ENCODE measurements at places on chromosomes 11 and 22. TPM values are rescaled to one million over a fixed set of nuclear protein-coding genes. Genes with fewer than 3 reads are reported as not detected.

DNA sequence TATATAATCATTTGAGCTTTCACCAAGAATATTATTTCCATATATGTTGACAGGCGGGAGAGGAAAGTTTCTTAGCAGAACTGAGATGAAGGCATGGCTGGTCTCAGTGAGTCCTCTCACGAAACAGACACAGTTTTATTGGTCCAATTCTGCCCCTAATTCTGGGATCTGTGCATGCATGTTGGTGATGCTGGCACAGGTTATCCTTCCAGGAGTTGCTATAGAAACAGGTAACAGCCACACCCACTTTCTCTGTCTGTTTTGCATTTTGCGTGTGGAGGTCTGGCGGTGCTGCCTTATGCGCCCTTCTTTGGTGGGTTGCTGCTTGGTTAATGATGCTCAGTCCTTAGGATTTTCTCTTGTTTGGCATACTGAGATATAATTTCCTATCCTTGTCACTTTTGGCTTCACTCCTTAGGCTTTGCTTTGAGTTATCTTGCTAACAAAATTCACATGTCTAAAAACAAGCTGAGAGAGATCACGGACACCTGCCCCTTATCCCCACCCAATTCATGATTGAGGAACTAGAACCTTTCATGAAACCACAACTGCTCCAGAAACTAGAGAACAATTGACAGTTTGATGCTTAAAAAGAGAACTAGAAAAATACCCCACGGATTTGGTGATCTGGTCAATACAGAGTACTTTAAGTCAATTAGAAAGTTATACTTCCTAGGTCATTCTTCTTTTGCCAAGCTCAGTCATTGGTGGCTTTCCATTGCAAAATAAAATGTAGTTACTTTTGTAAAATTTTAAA, 189.3 kb downstream of the FAT3 start:
- no peak for DNase-seq

DNA sequence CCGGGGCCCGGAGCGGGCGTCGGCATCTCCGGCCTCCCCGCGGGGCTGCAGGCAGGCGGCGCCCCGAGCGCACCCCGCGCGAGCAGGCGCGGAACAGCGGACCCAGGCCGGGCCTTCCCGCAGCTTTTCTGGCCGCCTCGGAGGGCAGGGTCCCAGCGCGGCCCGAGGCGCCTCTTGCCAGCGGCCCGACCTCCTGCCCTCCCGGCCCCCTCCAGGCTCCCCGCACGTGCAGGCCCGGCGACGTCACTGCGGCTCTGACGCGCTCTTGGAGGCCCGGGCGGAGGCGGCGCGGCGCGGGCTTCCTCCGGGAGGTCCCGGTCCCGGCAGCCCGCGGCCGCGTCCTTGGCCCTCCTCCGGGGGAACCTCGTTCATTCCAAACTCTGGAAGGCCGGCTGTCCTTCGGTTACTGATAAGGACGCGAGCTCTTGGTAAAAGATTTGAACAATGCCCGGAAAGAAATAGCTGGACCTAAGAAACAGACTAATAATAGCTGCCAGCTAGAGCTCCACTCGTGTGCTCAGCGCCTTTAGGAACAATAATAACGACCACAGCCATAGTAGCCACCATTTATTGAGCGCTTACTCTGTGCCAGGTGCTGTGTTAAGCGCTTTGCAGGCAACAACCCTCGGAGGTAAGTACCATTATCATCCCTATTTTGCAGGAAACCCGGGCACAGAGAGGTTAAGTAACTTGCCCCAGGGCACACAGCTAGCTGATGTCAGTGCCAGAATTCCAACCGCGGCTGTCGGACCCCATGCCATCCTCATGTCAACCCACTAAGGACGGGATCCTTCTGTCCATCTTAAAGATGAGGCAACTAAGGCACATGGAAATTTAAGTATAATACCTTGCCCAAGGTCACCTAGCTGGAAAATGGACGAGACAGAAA, 39.1 kb upstream of the CREB3L1 start:
- no peak for DNase-seq

DNA sequence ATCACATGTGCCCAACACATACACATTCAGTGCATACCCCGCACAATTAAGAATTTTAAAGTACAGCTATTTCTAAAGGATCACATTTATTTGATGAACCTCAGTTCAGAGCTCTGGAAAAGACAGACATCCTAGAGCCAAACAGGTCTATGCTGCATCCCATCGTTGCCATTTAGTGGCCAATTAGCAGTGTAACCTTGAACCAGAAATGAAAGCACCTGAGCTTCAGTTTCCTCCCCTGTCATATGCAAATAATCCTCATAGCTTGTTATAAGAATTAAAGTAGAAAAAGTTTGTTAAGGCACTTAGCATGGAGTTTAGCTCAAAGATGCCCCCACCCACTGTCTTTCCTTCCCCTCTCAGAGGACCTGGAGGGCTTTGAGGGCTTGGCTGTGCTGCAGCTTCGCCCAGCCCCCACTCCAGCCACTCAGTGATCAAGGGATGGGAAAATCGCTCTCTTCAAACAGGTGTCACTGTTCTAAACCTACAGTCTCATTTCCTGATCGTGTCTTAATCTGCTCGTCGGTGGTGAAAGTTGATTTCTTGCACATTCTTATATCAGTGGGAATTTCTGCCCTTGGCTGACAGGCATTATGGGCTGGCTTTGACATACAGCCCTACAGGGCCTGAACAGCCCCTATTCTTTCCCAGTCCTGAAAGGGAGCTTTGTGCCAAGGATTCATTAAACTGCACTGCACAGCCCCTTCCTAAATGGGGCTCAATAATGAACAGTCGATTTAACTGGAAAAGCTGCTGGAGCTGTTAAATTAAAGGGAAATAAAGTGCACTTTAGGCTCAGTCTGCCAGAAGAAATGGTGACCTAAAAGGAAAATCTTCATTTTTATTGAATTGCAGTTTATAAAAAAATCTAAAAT, 23.3 kb upstream of the FAM181B start:
- no peak for DNase-seq

GRCh38 chr11:22807855-22808570, 21.6 kb downstream of the SVIP start:
- no peak for DNase-seq

CCDC73 gene
- 0.05 TPM for polyA plus RNA-seq

DNA sequence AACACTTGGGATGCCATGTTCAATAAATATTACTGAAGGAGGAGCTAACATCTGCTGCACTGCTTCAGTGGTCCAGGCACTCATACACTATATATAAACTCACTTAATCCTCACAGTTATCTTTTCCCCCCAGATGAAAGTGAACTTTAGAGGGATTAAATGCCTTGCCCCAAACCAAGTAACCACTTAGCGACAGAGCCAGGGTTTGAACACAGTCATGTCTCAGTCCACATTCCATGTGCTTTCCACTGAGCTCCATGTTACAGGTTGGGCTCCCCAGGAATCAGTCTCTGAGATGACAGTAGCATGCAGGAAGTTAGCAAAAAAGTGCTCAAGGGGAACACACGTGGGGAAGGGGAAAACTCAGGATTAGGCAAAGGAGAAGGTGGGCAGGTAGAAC, 59.3 kb downstream of the ENDOD1 start:
- no peak for DNase-seq

Data from forelimb muscle (tissue), 1 donor.